Hematopoietic multipotent progenitor cell treated with erythropoietin and hydrocortisone succinate and interleukin-3 and kit ligand, for 15 days (in vitro differentiated cells): ENCODE measurements at places on chromosomes 2 and 18.

DNA sequence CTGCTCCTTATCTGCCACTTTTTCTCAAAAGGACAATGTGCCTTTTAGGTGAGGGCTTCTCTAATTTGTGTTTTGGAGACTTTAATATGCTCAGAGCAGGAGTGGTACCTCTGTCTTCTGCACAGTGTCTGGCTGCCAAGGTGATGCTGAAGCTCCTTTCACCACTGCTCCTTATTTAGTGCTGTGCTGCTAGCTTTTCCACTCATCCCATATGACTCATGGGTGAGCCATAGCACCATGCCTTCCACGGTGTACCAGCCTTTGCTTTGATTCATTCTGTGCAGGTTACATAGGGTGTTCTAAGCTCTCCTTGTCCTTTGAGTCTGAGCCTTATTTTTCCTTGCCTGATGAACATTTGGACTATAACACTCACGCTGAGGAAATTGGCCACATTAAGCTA is 202.4 kb downstream of the ARL6IP6 start:
- DNase-seq, result no peak

DNA sequence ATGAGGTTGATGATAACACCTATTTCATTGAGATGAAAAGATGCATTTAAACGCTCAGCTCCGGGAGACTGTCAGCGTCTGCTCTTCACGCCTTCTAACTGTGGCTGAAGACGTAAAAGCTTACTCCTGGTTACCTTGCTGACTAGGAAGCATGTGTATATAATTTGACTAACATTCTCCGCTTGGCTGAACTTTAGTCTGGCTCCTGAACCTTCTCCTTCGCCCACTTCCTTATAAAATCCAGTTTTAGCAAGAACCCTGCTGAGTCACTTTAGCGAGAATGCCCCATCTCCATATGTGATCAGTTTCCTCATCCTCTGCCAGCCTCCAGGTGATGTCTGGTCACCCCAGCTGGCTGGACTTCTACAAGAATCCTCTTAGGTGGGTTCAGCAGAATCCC is 12.7 kb upstream of the CREG2 start:
- no peak for DNase-seq

DNA sequence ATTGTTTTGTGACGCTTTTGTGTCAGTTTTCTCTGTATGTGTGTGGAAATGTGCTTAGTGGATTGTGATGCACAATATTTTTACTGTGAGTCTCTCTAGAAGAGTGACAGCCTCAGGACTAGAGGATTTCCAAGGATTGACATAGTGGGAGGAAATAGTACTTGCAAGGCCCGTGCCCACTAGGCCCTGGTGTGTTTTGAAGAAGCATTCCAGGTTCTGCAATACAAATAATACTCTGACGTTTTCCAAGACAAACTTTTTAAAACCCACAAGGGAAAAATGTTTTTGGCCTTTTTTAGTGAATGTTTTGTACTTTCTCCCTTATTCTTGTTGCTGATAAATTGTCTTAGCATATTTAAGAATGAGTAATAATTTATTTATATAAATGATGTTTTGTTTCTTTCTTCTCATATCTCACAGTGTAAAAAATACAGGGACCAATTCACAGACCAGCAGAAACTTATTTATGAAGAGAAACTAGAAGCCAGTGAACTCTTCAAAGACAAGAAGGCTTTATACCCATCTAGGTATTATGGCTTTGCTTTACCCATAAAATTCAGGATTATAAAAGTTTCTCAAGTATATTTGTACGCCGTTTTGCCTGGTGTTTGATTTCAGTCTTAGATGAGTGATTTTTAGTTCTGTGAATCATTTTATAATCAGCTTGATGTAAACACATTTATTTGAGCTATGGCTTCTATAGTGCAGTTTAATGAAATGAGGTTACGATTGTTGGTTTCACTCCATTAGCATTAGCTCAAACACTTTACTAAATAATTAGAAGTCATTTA is 165.6 kb downstream of the MYO1B start:
- no peak for DNase-seq

GRCh38 chr2:187349326-187349944 is 98.6 kb downstream of the CALCRL start:
- no peak for DNase-seq

- DNase-seq, result no peak
These were observed 36.3 kb downstream of the HDHD2 start for GRCh38 chr18:47113796-47114540.

GRCh38 chr2:146804288-146804687 is 1040.5 kb upstream of the ACVR2A start:
- no peak for DNase-seq
